ENCODE measurements at places on chromosomes 3 and 15. TPM values are rescaled to one million over a fixed set of nuclear protein-coding genes. Genes with fewer than 3 reads are reported as not detected.

DNA sequence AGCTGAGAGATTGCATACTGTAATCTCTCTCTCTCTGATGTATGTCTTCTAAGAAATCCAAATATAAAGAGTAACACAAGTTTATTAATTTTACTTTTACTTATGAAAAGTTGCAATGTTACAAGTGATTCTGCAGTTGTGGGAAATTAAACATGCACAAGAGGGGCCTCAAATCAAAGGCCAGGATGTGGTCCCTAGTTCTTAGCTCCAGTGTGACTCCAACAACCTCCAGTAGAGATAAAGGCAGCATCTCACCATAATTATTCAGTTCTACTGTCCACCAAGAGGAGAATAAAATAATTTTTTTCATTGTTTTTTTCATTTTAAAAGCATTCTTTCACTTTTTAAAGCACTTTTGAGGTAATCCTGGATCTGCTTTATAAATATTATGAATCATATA lies 223.3 kb downstream of the RAP2B start:
- no peak for DNase-seq

DNA sequence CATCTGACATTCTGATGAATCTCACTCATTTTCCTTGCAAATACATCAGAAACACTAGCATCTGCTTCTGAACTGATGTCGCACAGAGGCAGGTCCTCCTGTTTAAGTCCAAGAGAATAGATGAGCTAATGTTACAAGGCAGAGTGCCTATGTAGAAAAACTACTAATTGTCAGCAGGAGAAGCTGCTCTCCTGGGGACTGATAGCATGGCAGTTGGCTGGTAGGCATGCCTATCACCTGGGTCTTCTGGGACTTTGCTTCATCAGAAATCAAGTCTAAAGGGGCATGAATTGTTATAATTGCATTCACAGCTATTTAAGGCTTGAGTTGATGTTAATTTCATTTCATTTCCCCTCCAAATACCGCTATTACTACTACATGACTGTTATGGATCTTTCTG lies 457.2 kb downstream of the RAP2B start:
- DNase-seq: no peak

DNA sequence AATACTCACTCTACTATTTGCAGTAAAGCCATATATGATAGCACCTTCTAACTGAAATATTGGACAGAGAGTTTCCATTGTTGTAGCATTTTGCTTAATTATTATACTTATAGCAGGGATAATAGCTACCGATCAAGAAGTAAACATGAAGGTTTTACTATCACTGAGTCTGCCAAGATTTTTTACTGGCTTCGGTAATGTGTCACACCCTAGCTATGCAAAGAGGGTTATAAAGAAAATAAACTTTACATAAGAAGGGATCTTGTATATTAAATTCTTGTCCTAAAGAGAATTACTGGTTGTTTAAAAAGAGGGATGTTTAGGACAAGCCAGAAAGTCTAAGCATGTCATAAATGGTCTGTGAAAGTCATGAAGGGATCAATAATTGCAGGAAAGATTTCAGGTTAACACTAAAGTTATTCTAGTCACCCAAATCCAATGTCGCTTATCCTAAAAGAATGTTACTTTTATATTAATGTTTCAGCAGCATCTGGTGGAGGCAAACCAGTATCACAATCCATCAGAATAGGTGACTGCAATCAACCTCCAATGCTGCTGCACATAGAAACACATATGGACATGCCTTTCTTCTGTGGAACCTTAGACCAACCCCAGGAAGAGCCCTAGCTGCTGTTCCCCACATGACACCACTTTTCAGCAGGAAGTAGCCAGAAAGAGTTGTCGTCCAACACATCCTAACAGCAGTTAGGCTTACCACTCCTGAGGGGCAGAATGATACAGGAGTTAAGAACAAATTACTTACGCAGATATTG lies 62.7 kb upstream of the GK5 start:
- DNase-seq: no peak

GRCh38 chr3:129919806-129920205 lies 26.3 kb upstream of the TMCC1 start:
- DNase-seq: no peak

DNA sequence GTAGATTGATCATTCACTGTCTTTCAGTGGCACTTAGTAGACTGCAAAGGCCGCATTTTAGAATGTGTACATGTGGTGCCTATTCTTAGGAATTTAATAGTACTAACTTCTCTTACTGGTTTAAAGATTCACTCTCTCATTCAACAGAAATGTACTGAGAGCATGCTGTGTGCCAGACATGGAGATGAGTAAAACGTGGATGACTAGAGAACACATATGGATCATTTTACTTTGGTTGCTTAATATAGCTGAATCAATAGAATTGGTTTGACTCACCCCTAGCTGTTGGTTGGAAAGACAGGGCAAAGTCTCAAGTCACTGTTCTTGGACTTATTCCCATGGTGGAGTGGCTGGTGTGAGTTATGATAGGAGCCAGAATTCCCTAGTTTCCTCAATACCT lies 109.1 kb upstream of the TNFAIP8L3 start:
- peak; percentile 19 for DNase-seq

GRCh38 chr3:65814845-65815578 lies 223.7 kb downstream of the MAGI1 start:
- DNase-seq: no peak

The NLGN1 gene
- polyA plus RNA-seq: not detected

The BCHE gene
- 2.1 TPM for polyA plus RNA-seq

GRCh38 chr3:9195390-9195789 lies 54.1 kb downstream of the SRGAP3 start:
- DNase-seq: no peak

DNA sequence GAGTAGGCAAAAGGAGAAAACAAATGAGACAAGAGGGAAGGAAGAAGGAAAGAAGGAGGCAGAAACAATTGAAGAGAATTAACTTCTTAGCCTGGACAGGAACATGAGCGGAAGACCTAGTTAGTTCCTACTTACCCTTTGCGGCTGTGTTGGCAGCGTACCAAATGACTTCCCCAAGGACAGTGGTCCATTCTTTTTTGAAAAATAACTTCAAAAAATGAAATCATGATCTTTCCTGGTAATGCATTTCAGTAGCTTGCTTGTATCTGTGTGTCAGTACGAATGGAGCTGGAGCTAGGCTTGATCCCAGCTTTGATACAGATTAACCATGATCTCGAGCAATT lies 41.5 kb upstream of the CFAP161 start:
- DNase-seq: no peak

The GOLGA6D gene
- 0.05 TPM for polyA plus RNA-seq

- DNase-seq: no peak
Measured at GRCh38 chr3:123871946-123872345, 12.2 kb downstream of the MYLK start.

DNA sequence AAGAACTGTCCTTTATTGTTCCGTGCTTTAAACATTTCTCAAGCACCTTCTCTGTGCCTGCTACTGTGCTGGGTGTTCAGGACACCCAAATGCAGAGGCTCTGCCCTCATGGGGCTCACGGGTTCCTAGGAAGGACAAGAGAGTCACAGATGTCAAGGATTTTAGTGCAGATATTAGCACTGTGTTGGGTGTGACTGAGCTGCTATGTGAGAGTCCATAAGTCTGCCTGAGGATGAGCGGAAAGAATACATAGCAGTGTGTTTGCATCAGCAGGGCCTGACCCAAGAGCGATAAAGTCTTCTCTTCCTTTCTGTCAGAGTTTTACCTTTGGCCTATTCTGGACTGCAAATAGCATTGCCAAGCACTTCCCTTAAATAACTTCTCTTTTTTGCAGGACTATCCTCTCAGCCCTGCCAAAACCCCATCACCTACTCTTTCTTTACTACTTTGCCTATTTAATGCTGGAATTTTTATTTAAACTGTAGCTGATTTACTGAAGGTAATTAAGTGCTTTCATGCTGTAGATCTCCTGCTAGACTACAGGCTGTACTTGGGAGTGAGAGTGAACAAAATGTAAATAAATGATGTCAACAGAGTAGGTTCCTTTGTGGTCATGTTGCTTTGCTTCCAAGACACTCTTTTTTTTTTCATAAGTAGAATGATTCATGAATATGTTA lies 459.4 kb upstream of the TPRG1 start:
- peak; percentile 25 for DNase-seq

GRCh38 chr3:2802429-2802828 lies 307.7 kb downstream of the IL5RA start:
- DNase-seq: no peak

The WDR73 gene
- 46.1 TPM for polyA plus RNA-seq

The DALRD3 gene
- 21.4 TPM for polyA plus RNA-seq

DNA sequence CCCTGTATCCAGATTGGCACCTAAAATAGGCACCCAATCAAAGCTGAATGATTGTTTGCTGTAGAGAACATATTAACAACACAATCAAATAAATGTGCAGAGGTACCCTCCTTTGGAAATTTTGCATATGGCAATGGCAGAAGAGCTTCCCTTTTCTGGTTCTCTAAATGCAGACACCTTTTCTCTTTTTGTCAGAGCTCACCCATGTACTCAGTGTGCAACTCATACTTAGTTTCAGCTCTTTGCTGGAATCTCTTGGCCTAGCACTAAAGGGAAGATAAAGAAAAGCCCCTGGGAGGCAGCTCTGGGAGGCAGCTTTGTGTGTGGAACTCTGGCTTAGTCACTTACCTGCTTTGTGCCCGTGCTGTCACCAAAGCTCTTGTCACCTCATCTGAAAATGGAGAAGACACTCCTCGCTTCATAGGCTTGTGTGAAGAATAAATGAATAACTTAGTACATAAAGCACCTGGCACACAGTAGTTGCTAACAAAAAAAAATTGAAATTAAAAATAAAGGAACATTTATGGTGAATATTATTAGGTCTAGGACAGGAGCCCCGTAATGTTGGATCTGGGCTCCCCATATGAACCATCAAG lies 28.8 kb downstream of the ST6GAL1 start:
- no peak for DNase-seq

DNA sequence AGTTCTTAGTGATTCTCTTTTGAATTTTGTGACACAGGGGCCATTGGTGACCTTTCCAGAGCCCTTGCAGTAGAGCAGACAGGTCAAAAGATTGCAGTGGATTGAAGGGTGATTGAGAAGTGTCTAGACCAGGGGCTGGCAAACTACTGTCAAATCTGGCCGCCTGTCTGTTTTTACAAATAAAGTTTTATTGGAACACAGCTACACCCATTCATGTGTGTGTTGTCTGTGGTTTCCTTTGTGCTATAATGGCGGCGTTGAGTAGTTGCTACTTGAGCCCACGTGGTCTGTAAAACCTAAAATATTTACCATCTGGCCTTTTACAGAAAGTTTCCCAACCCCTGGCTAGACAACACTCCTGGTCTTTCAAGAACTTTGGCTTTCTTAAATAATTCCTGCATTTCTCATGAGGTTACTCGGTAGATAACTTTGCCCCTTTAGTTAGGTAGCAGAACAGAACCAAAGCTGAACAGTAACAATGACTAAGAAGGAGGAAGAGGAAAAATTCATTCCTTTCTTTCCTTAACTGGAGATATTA lies 265.1 kb upstream of the NR2E3 start:
- no peak for DNase-seq

The EFCAB12 gene
- 0.81 TPM for polyA plus RNA-seq

DNA sequence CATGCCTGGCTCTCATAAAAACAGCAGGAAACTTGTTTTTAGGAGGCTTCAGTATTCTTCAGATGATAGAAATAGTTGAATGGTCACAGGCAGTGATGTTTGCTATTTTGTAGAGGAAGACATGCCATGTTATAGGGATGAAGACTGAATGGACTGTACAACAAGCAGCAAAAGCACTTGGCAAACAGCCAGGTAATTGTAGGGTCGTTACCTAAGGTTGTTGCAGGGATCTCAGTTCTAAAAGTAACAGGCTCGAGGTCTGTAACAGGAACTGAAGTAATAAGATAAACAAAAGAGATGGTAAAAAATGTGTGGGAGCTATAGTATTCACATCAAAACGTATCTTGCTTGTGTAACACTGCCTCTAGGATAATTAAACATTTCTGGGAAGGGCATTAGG lies 116.3 kb downstream of the TFG start:
- DNase-seq: no peak

- no peak for DNase-seq
Measured at GRCh38 chr3:8206971-8207617, 294.5 kb upstream of the LMCD1 start.
